ENCODE measurements at places on chromosomes 2 and 18.
A peak's percentile ranks its signal among the peaks of the same experiment; 100 is the strongest.

DNA sequence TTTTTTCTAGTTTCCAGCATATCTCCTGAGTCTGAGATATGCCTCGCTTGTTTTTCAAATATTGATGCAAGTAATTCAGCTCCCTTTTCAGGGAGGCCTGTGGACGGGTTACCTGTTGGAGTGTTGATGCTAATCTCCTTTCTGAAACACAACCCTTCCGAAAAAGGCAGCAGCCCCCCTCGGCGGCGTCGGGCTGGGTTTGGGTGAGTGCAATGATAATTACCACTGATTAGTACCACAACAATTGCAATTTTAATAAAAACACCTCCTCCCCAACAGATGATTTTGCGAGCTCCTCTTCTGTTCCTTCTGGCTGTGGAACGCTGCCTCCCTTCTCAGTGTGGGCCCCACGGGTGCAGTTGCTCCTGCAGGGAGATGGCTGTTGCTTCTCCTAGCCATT is 66.3 kb downstream of the PTGR3 start:
- DNase-seq = peak; percentile 2

- DNase-seq = no peak
Measured at GRCh38 chr18:45557779-45558178, 57.5 kb upstream of the SLC14A2 start.

GRCh38 chr18:57084331-57085271 is 62.3 kb upstream of the BOD1L2 start:
- no peak for DNase-seq

DNA sequence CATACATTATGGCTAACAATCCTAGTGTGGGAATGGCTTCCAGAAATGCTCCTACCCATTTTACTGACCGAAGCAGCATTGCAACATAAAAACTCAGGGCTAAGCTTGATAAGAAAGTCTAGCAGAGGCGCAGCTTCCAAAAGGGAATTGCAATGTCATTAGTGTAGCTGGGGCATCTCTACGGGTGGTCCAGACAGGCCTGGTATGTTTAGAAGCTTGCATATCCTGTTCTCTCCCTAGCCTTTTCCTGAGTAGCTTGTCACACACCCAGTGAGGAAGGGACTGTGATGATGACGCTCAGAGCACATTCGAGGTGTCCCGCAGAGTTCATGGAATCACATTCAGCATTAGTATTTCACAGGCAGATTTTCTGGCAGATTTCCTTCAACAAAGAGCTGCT is 38.0 kb upstream of the COL5A2 start:
- no peak for DNase-seq

- no peak for DNase-seq
Measured at GRCh38 chr2:119947535-119947934, 65.3 kb upstream of the EPB41L5 start.

DNA sequence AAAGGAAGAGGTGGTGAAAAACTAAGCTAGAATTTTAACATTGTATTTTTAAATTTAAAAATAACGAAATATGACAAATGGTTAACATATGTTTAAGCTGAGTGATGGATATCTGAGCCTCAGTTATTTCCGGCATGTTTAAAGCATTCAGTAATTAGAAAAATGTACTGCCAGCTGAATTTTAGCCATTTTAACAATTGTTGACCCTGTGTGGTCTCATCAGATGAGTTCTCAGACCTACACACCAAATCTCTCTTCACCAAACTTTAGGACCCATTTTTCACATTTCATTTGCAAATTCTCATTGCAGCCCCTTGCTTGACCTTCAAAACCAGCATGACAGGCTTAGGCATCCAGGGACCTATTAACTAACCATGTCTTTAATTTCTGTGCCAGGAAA is 91.5 kb upstream of the RGPD4 start:
- no peak for DNase-seq

DNA sequence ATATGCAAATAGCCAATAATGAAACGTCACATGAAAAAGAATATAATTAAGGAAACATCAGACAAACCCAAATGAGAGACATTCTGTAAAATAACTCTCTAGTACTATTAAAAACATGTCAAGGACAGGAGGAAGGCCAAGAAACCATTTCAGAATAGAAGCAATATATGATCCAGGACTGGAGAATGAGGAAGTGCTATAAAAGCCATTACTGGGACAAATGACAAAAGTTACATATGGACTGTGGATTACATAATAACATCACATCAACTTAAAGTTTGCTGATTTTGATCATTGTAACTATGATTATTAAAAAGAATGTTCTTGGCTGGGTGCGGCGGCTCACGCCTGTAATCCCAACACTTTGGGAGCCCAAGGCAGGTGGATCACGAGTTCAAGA is 81.3 kb downstream of the CRACDL start:
- DNase-seq = no peak

DNA sequence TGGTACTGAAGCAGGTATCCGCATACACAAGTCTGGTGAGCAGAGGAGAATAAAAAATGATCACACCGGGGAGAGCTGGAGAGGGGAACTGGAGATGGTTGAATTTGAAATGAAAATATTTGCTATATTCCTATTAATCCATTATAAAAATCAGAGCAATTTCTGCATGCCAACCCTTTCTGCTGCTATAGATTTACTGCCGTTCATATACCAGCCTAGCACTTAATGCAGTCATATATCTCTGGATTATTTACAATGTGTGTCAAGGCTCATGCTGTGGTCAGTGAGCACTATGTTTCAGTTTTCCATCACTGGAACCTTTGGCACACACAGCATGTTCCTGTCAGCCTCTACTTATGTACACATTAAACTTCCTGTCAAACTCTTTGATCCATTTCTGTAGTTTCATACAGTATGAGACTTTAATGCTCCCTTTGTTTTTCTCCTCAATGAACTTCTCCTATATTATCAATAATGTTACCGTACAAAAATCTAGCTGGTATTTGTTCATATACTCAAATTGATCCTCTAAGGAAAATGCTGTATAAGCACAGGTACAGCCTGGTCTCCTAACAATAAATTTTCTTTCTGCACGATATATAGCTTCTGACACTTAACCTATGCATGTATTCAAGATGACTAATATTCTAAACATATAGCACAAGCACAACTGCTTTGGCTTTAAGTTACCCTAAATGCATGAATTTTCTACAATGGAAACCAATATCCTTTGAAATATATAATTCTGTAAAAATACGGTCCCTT is 36.7 kb downstream of the FANCL start:
- no peak for DNase-seq

DNA sequence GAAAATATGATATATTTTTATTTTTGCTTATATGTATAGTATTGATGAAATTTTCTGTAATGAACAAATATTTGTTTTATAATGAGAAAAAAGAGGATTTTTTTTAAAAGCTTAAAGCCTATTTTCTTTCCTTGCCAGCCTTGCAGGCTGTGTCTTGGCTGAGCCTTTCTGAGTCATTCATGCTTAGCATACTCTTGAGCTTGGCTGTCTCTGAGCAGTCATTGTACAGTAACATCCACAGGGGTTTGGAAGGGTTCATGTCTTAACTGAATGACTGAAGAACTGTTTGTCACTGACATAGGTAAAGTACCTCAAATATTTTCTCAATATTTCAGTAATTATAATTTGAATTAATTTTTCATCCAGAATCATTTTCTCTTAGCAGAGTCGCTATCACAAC is 49.3 kb downstream of the GPR39 start:
- DNase-seq = no peak

- DNase-seq = no peak
Measured at GRCh38 chr2:46421361-46421760, 58.0 kb upstream of the TMEM247 start.

DNA sequence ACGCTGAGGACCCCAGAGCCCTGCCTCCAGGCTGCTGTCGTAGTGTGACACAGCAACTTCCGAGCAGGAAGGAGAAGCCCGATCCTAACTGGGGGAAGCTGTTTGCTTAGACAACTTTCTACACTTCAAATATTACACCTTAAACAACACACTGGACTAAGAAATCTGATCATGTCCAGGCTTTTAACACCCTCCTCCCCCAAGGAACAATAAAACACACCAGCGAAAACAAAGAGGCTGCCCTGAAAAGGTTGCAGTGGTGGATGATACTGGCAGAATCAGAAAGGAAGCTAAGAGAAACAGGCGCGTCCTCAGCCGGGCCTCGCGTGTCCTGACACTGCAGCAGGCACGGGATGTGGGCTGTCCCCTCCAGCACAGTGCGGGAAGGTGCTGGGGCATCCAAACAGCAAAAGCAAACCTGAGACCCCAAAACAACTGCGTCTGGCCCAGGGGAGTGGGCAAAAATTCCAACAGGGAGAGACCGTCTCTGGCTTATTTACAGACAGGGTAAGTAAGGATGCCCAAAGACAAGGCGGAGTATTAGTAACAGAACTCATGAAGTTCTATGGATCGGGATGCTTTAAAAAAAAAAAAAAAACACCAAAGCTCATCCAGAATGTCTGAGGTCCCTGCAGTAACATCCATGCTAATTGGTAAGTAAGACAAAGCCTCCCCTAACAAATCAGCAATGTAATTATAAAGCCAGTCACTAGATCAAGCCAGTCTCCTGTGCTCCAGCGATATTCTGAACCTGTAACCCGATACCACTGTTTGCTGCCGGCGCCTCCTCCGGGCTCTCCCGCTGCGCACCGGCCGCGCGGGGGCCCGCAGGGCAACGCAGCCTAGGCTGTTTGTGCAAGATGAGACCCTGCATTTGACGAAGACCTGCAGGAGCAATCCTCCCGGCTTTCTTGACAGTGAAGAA is 9.0 kb downstream of the SERTAD2 start:
- peak; percentile 77 for DNase-seq

GRCh38 chr2:219002395-219003266 is 9.4 kb upstream of the CRYBA2 start:
- DNase-seq = peak; percentile 75

GRCh38 chr2:240557808-240558207 is at the start of gene ANKMY1:
Gene ANKMY1, minus strand, starts transcription at chr2:240557988. Its CDS starts 653 bp downstream, at chr2:240557335.
- peak; percentile 10 for DNase-seq

DNA sequence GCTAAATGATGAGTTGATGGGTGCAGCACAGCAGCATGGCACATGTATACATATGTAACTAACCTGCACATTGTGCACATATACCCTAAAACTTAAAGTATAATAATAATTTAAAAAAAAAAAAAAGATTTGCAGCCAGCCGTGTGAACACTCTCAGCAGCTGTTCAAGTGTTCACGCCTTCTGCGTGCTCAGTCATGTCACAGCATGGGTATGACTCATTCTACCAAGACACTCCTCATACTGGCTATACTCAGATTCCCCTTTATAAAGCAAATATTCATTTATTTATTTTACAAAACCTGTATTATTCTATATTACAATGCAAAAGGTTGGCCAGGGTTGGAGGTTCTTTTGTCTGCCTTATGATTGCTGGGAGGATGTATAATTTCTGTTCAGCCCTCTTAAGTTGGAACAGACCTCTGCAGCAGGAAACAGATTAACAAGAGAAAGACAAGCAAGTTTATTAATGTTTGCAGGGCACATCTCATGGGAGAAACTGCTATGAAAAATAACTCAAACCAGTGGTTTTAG is 1230.6 kb upstream of the CHAC2 start:
- no peak for DNase-seq

DNA sequence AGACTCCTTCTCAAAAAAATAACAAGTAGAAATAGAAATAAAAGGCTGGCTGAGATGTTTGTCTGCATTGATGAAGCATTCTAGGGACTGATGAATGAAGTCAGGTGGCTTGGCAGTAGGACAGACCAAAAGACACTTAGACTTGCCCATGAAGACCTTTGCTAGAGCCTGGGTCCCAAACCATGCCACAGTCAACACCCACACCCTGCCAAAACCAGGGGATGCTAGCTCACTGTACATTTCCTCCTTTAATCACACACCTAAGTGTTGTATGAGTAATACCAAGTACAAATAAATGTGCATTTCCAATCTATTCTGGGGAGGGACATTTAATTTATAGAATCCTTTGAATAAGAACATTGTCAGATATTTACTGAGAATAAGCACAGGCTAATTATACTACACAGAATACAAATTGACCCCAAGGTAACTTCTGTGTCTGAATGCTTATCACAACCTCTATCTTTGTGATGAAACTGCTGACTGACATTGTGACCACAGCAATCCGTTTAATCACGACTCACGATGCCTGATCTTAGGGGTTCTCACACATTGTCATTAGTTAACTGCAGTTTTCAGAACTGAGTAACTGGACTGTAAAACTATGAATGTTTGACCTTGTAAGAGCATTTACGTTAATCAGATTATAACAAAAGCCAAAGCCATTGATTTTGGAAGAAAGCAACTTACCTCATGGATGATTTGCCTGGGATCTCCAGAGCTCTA is 10.5 kb upstream of the NOL10 start:
- DNase-seq = no peak

- no peak for DNase-seq
Measured at GRCh38 chr2:229169751-229170150, 101.3 kb downstream of the PID1 start.

DNA sequence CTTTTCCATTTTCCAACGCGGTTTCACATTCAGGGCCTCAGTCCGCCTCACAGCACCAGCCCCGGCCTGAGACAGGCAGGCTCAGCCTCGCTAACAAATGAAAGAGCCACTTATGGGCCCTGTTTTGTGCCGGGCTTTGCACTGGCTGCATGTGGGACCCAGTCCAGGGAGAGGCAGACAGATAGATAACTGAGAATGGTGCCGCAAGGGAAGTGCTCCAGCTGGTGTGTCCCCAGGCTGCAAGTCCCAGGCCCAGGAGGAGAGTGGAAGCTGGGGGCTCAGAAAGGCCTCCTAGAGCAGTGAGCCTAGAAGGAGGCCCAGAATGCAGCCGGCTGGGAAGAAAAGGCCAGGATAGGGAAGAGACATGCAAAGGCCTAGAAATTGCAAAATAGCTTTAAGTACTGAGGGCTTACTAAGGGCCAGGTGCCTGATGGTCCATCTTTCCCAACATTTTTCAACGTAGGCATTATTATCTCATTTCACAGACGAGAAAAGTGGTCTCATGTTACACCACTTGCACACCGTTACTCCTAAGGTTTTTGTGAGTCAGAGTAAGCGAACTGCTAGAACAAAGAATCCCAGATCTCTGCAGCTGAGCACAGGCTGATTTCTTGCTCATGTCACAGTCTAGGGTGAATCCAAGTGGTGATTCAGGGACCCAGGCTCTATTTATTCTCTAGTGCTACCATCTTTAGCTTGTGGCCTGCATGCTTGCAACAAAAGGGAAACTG is 26.0 kb downstream of the ADRA2B start:
- DNase-seq = no peak

DNA sequence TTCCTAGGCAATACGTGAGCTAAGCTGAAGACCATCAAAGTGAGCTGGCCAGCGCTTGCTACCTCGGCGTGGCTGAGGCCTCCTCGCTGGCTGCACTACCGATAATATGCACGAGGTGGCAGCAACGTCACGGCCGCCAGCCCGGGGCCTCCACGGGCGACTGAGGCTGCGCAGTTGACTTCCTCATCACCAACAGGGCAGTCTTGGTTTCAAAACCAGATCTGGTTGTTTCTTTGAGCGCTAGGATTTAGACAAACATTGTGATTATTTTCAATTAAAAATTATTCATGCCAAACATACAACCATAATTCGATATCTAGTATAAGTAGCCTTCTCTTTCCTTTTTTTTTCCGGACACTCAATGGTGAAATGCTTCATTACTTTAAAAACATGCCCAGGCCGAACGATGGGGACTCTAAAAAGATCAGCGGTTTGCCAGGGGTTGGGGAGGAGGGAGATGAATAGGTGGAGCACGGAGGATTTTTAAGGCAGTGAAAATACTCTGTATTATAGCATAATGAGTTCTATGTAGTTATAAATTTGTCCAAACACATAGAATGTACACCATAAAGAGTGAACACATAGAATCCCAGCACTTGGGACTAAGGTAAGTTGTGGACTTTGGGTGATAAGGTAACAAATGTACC is 52.0 kb downstream of the CYBRD1 start:
- peak; percentile 80 for DNase-seq

Measured in WERI-Rb-1 (cell line).